ENCODE measurements at places on chromosomes 5 and 9.

DNA sequence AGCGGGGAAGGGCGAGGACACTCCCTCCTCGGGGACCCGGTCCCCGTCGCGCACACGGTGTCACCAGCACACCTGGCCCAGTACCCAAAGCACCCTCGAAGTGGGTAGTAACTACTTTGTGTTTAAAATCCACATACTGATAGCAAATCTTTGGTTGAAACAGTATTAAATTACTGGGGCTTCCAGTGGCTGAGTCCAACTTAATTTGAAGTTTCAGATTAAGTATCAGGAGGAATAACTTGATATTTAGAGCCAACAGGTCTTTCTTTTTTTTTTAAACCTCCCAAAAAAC is 615 bp downstream of the ATG10 start:
- no peak for DNase-seq

- no peak for DNase-seq
These were observed 78.7 kb downstream of the HAPLN1 start for GRCh38 chr5:83641946-83642345.

- DNase-seq = no peak
These were observed 218.7 kb upstream of the S1PR3 start for GRCh38 chr9:88772575-88772974.

DNA sequence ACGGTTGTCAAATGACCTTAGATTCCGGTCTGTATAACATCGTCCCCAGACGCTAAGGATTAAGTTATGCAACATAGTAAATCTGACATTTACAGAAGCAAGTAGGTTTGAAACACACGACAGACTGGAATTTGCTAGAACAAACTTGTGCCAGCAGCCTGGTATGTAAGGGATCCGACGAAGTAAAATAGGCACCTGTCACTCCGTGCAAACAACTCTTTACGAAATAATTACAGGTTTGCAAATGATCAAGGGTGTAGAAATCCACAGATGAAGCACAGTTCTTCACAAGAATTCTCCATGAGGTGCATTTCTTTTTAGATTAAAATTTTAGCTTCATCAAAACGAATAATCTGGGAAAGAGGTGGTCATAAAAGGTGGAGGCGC is 508 bp downstream of the MOCS2 start:
- DNase-seq = no peak

GRCh38 chr9:137310189-137311052 is 8.3 kb upstream of the NRARP start:
- DNase-seq = no peak

- no peak for DNase-seq
These were observed 372.5 kb downstream of the IRX2 start for GRCh38 chr5:2378976-2379375.

DNA sequence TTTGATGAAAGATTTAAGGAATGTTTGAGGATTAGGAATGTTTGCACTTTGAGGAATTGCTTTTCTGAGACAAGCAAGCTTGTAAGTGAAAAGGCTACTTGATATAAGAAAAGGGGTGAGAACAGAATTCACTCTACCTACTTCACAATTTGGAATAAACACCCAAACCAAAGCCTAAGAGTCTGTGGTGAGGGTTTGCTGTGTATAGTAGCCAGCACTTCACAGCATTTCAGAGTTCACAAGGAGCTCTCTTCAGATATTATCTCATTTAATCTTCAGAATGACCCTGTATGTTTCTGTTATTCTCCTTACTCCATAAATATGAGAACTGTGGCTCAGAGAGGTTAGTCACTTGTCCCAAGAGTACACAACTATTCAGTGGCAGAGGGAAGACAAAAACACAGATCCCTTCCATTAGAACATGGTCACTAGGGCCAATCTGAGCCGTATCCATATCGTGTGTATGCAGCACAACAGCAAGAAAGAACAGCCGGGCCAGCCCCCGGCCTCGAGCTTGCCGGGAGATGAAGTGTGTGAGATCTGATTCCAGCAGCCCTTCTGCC is 92.4 kb downstream of the FRMD3 start:
- no peak for DNase-seq

- DNase-seq = no peak
These were observed 62.0 kb upstream of the UNC5A start for GRCh38 chr5:176748073-176748966.

DNA sequence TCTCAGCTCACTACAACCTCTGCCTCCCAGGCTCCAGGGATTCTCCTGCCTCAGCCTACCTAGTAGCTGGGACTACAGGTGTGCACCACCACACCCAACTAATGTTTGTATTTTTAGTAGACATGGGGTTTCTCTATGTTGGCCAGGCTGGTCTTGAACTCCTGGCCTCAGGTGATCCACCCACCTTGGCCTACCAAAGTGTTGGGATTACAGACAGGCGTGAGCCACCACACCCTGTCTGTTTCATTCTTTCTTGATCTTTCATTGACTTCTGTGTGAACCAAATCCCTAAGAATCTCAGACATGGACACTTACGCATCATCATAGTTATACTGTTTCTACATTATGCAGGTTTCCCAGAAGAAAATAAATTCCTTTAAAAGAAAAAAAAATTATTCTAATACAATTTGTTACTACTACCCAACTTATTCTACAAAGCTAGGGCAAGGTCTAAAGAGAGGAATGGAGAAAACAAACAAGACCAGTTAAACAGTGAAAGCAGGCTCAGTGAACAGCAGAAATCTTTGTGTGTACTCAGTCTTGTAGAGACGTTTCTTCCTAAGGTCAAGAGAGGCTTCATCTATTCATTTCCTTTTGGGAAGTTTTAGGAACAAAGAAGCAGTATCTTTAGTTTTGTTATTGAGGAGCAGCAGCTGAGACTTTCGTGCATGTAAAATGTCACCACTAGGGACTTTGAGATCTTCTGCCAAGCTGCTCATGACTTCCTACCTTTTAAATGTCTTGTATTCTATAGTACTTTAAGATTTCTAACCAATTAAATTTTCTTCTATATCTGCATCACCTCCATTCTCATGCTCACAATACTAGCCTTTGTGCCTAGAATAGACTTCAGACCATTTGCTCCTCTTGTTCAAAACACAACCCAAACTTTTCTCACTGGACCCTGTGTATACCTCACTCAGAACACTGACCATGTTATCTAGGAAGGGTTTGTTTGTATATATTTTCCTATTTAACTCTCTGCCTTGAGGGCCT is 5.6 kb upstream of the HMGCR start:
- no peak for DNase-seq
